Endothelial cell of umbilical vein (primary cell): ENCODE measurements at places on chromosomes 3 and 15. TPM values are rescaled to one million over a fixed set of nuclear protein-coding genes. Genes with fewer than 3 reads are reported as not detected.

COPG1 gene
- total RNA-seq: 202 and 203 TPM in 2 replicates

- H3K36me3 ChIP-seq: no peaks in the 10 kb centered on the region
- H3K4me3 ChIP-seq: no peak overlapping the region
- no peak overlapping the region for H3K27ac ChIP-seq
- no peak for DNase-seq
- peaks cover 2% of the 10 kb centered on the region for H3K27me3 ChIP-seq
- peaks cover 3% of the 10 kb centered on the region for H3K4me1 ChIP-seq
These were observed 4.5 kb upstream of the LSG1 start for GRCh38 chr3:194676471-194676870.

DNA sequence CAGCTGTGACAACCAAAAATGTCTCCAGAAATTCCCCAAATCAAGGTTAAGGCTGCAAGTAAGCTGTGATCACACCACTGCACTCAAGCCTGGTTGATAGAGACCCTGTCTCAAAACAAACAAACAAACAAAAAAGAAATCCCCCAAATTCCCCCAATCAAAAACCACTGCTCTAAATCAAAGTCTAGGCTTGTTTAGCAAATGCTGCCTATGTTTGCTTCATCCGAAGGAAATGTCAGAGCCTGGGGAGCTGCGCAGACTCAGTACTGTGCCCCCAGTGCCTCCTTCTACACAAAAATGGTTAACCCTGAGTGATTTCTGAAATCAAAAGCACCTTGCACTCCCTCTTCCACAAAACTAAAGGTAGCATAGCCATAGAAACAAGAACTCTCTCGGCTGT lies 13.4 kb downstream of the IL17RD start:
- H3K4me1 ChIP-seq: peaks cover 17% of the 10 kb centered on the region
- no peak for DNase-seq
- H3K27ac ChIP-seq: no peak overlapping the region
- H3K4me3 ChIP-seq: no peak overlapping the region

DNA sequence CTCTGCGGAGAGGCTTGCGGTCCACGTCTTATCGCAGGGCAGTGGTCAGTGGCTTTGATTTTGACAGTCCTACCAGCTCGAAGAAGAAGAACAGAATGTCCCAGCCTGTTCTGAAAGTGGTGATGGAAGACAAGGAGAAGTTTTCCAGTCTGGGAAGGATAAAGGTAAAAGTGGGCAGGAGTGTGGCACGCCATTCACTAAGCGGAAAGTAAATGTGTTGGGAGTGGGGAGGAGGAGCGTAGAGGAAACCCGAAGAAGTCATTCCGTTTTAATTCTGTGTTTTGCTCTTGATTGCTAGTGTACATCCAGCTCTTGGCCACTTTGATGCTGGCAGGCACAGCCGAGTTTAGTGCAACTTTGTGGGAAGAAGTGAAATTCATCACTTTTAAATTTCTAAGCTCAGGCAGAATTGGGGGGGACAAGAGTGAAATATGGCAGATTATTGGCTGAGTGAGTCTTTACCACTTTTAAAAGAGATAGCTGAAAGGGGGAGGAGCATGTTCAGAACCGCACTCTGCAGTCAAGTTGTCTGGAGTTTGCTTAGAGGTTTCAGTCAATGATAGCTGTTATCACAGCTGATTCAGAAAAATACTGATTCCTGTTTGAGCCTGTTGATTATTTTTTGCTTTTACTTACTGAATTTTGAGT lies 1.8 kb downstream of the ARHGEF26 start:
- peak overlapping the region; percentile 54 for H3K4me3 ChIP-seq
- H3K4me1 ChIP-seq: peaks cover 3% of the 10 kb centered on the region
- H3K27me3 ChIP-seq: no peaks in the 10 kb centered on the region
- no peaks in the 10 kb centered on the region for H3K36me3 ChIP-seq
- peak; percentile 50 for DNase-seq

DNA sequence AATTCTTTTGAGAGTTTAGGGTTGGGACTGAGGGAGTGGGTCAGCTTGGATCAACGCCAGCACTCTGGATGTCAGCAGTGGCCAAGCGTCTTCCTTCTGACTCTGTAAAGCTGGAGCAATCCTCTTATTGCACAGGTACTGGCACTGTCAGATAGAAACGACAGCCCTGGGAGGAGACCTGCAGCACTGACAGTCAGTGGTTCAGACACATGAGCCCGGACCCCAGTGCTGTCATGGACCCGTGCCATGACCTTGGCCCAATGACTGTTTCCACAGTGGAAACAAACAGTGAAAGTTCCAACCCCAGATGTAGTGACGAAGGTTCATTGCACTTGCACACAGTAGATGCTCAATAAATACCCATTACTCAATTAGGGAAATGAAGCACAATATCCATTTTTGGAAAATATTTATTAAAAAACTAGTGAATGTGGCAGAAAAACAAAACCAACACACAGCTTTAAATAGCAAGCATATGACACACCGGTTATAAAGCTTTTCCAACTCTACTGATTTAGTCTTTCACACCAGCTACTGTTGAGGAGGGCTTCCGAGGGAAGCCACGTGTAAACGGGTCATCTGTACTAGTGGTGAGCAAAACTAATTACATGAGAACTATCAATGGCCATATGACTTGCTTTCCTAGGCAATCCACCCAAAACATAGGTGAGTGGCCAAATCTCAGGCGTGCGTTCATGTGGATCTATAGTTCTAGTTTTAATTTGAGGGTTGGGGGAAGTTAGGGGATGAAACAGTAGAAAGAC lies 22.1 kb downstream of the SIAH2 start:
- no peaks in the 10 kb centered on the region for H3K27me3 ChIP-seq
- no peak overlapping the region for H3K4me3 ChIP-seq
- no peak for DNase-seq
- H3K4me1 ChIP-seq: no peaks in the 10 kb centered on the region
- H3K27ac ChIP-seq: no peak overlapping the region
- H3K36me3 ChIP-seq: no peaks in the 10 kb centered on the region
